ENCODE measurements at places on chromosomes 1 and 21. TPM values are rescaled to one million over a fixed set of nuclear protein-coding genes. Genes with fewer than 3 reads are reported as not detected.
A peak's percentile ranks its signal among the peaks of the same experiment; 100 is the strongest.

KIRREL1 gene
- not detected for total RNA-seq

LYST gene
- total RNA-seq: 24.8 TPM

DNA sequence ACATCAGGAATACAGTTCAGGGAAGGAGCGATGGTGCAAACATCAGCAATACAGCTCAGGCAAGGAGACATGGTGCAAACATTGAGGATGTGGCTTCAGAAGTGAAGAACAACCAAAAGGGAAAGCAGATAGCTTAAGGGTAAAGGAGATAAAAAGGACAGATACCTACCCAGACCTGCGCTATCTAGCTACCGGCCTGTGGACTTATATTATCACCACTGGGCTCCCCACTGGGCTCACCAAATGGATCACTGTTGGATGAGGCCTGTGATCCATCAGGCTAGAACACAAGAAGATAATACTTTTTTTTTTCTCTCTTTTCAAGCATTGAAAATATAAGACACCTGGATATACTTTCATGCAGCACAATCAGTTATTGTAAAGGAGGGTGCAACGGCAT, 44.7 kb upstream of the C8B start:
- DNase-seq: no peak

- no peak for DNase-seq
Measured at GRCh38 chr1:230768903-230769570, 21.8 kb downstream of the CAPN9 start.

- no peak for DNase-seq
Measured at GRCh38 chr1:70211541-70211940, 6.2 kb upstream of the LRRC40 start.

DNA sequence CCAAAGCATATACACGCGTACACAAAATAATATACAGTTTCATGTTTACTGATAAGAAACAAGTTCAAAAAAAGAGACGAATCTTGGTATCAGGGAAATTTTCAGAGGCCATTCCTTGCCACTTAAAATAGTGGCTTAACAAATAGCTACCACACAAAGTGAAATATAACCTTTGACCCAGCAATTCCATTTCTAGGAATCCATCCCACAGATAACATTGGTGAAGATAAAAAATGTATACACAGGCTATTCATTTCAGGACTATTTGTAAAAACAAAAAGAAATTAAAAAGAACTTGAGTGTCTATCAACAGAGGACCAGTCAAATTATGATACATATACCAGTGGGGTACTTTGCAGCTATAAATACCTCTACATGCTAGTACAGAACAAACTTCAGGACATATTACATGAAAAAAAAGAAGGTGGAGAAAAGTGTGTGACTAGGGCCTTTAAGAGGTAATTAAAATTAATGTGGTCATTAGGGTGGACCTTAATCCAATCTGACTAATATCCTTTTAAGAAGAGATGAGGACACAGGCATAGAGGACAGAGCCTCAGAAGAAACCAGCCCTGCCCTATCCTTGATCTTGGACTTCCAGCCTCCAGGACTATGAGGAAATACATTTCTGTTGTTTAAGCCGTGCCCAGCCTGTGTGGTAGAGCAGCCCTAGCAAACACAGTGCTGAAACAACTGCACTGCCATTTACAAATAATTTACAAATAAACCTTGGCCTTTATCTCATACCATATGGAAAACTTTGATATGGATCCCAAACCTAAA, 7.8 kb downstream of the UBE2G2 start:
- no peak for DNase-seq

GRCh38 chr1:71660411-71660810, 579.6 kb upstream of the ZRANB2 start:
- no peak for DNase-seq

GRCh38 chr1:155080312-155081228, 1.9 kb downstream of the EFNA3 start:
- DNase-seq: peak; percentile 24

BRINP3 gene
- total RNA-seq: not detected

PACC1 gene
- total RNA-seq: 8.0 TPM

Data from naive thymus-derived CD4-positive, alpha-beta T cell (primary cell).